Muscle of arm (tissue), 14 donors: ENCODE measurements at places on chromosomes 7 and 10.

DNA sequence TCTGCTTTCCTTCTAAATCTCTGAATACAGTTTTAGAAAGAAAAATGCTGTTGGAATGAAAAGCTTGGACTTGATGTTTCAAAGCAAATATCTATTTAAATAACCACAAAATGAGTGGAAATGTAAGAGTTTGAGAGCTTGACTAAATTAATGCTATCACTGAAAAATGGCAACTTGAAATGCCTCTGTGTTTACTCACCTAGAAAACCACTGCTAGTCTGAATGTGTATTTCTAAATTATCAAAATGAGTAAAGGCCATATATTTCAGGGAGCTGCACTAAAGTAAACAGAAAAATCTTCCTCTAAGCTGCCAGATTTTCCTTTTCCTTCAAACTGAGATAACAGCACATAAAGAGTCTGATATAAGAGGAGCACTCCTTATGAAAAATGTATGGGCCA lies 87.9 kb downstream of the DPY19L1 start:
- DNase-seq = no peak

GRCh38 chr7:149495785-149496641 lies 1.6 kb downstream of the ZNF746 start:
- peak; percentile 75 for DNase-seq

GRCh38 chr7:35823440-35823839 lies 22.6 kb downstream of the SEPTIN7 start:
- DNase-seq = no peak

GRCh38 chr7:133275446-133276095 lies 22.7 kb downstream of the EXOC4 start:
- no peak for DNase-seq

- no peak for DNase-seq
Measured at GRCh38 chr10:14588084-14588937, 186.4 kb downstream of the FAM107B start.

DNA sequence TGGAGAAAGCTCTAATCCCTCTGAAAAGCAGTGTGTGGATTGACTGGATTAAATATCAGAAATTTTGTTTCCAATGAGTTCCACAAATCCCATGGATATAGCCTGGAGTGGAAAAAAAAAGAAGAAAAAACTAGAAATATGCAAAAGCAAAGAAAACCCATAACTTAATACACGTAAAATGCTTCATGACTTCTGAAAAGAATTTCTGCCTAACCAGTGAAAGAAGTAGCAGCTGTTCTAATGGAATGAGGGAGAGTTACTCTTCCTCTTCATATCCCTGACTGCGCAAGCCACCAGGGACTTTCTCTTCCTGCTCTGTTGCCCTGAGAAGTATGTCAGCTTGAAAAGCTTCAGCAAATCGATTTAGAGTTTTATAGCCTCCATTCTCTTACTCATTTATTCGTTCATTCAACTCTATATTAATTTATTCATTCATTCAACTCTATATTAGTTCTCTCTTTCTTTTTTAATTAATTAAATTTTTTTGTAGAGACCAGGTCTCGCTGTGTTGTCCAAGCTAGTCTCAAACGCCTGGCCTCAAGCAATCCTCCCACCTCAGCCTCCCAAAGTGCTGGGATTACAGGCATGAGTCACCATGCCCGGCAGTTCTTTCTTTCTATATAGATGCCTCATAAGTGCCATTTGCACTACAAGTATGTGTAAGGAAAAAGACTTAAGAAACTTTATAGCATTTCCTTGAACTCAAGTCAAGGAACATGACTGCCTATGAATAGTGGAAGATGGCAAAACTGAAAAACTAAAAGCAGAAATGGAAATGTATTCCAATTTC lies 447.3 kb upstream of the NRP1 start:
- peak; percentile 49 for DNase-seq

DNA sequence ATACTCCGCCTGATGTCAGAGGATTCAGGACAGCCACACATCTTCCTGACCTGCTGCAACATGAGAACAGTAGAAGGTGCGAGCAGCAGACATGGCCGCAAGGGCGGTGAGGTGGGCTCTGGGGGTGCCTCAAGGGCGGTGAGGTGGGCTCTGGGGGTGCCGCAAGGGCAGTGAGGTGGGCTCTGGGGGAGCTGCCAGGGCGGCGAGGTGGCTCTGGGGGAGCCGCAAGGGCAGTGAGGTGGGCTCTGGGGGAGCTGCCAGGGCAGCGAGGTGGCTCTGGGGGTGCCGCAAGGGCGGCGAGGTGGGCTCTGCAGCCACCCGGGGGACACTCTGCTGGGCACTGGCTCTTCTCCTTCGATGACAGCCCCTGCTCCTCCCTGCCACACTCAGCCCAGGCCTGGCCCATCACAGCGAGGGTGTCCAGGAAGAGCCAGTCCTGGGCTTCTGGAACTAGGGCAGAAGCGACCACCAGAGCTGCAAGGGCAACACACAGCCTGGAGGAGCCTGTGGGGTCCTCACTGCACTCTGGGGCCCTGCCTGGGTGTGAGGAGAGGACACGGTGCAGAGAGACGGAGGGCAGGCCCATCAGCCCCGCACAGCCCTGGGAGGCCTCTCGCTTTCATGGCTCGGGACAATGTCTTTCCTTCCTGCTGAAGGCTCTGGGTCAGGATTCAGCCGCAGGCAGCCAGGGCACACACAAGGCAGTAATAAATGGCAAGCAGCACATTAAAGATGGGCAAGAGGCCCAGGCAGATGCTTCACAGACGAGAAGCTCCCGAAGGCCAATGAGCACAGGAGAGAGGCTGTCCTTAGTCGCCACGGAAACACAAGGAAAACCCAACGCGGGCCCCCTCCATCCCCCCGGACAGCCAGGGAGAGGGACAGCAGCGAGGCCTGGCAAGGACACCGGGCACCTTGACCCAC lies 42.5 kb downstream of the STK32C start:
- DNase-seq = peak; percentile 37

GRCh38 chr7:136884492-136884891 lies 16.0 kb downstream of the CHRM2 start:
- DNase-seq = no peak

DNA sequence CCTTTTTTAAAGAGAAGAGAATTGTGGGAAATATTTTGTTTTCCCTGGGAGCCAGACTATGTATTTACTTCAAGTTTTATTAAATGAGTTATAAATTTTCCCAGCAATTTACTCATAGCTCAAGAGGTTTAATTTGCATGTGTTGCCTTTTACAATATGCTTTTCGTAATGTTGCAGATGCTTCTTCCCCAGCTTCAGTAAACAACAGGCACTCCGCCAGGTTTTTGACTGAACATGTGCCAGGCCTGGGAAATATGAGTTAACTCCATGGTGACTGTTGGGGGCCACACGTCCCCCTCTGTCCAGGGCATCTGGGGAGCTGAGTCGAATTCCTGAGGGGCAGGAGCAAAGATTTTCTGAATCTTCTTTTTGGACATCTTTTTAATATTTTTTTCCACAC lies 545.7 kb downstream of the LRMDA start:
- peak; percentile 68 for DNase-seq

GRCh38 chr7:80335511-80336231 lies 176.2 kb downstream of the GNAT3 start:
- DNase-seq = peak; percentile 52

DNA sequence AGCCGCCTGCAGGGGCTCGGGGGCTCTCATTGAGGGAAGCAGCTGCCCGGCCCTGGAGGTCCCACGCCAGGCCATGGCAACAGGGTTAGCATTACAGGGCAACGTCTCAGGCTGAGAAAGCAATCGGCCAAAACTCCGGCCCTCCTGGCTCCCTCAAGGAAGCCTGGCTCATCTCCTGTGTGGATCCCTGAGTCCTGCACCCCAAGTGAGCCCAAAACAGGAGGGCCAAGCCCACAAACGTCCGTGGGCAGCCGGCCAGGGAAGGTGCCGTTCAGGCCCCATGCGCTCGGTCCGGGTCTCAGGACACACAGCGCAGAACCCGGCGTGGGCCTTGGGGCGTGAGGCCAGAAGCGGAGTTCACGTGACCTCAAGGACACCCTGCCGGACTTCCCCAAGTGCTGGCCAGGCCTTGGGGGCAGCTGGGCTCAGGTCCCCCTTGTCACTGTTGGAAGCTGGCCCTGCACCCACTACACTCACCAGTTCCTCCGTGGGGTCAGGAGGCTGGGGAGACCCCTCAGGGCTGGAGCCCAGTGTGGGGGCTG lies 8.0 kb upstream of the PWWP2B start:
- no peak for DNase-seq

- DNase-seq = no peak
Measured at GRCh38 chr10:38159004-38159403, 64.9 kb downstream of the ZNF37A start.

- no peak for DNase-seq
Measured at GRCh38 chr10:79250259-79250658, 97.0 kb upstream of the PPIF start.

- DNase-seq = no peak
Measured at GRCh38 chr7:101947899-101948298, 130.5 kb downstream of the CUX1 start.

DNA sequence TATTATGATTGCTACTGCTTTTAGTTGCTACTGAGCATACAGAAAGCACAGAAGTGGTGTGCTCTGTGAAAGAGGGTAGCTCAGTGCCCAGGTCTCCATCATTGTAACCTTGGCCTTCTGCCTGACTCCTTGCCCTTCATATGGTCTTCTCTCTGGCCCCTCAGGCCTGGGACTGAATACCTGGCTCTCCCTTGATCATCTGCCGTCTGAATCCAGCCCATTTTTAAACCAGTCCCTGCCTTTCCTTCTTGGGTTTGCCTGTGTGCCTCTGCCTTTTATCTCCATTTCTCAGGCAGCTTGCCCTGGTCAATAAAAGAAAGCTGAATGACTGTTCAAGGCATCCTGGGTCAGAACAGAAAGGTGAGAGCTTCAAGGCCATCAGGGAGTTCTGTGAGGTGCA lies 109.1 kb upstream of the ZNF438 start:
- DNase-seq = no peak
